ENCODE measurements at places on chromosomes 12 and 14.

DNA sequence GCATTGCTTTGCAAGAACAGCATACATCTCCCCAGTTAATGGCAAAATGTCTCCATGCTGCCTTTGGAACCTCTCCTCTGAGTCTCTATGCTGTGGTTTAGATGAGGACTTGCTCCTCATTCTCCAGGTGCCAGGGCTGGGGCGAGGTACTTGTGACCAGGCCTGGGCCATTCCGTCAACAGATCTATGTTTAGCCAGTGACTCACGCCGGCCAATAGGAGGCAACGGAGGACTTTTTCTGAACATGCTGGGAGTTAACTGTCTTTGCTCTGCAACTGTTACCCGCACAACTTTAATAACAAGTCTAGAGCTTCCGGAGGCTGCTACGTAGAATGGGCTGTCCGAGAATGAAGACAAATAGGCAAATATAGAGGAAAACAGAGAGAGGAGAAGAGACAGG is 214.2 kb downstream of the GLT1D1 start:
- peak; percentile 37 for DNase-seq

DNA sequence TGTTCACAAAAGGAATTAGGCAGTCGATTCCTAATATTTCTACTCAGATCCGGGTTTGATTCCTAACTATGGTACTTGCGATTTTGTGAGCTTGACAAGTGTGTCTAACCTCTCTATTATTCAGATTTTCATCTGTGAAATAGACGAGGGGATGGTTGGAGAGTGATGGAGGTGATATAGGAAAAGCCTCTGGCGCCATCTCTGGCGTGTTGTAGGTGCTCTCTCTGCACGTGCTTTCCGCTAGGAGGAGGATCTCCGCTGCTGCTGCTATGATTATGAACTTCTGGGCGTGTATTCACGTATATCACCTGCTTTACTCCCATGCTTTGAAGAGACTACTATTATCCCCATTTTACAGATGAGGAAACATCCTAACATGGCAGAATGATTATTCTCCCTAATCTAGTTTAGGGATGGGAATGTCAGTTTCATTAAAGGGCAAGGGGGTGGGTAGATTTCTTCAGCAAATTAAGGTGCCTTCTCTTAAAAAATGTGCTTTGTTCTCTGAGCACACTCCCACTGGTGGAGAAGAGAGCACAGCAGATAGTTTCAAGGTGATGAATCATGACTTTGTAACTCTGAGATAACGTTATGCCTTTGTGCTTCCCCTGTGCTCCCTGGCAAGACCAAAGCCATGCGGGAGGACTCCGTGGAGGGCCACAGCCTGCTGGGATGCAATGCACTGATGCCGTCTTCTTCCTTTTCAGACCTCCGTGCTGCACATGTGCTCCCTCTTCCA is 97.1 kb downstream of the PRIMA1 start:
- no peak for DNase-seq

GRCh38 chr12:29208936-29209701 is 60.0 kb downstream of the FAR2 start:
- no peak for DNase-seq

DNA sequence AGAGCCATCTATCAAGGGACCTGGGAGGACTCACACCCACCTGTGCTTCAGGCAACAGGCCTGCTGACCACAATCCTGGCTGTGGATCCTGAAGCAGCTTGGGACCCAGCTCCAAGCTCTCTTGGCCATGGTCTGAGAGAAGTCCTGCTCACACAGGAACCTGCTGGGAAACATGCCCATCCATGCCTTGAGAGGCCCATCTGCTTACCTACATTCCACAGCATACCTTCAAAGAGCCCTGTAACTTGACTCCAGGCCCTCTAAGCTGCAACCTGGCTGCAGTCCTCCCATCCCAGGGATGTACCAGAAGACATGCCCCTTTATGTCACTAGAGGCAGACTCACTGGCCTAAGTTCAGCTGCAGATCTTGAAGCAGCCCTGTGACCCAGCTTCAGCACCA is 61.7 kb upstream of the AMIGO2 start:
- DNase-seq: no peak

DNA sequence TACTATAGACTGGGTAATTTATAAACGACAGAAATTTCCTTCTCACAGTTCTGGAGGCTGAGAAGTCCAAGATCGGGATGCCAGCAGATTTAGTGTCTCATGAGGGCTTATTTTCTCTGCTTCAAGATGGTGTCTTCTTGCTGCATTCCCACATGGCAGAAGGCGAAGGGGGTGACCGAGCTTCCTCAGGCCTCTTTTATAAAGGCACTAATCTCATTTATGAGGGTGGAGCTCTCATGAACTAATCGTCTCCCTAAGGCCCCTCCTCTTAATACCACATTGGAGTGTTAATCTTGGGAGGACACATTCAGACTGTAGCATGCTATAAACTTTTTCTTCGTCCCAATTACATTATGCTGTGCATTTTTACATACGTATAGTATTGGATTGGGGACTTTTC is 200.4 kb upstream of the ARHGAP5 start:
- no peak for DNase-seq

GRCh38 chr14:91305650-91306431 is 61.3 kb upstream of the GPR68 start:
- no peak for DNase-seq

- DNase-seq: no peak
Measured at GRCh38 chr12:98916106-98916505, 271.0 kb downstream of the APAF1 start.

- DNase-seq: no peak
Measured at GRCh38 chr12:51275088-51275487, 4.9 kb upstream of the SMAGP start.

GRCh38 chr12:130127912-130128789 is 34.1 kb upstream of the FZD10 start:
- no peak for DNase-seq

DNA sequence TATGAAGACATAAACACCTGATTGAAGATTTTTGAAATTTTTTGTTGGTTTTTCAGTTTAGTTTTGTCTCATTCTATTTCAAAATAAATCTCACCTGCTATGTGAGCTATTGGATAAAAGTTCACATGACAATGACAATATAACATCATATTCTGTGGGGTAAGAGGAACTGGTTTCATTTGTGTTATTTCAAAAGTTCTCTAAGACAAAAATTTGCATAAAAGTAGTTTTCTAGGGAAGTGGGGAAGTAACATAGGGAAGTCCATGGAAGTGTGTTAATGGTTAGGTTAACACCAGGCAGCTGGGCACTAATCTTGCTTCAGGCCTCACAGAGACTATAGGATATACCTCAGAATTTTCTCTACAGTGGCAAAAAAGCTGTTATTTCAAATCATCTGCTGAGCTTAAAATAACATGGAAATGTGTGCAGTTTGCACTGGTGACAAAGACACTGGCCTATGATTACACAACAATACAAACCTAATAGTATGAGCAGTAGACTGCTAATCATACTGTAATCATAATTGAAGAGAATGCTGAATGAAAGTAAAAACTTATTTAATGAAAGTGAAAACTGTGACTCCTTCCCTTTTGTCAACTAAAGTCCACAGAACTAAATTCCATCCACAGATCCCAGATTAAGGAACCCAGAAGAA is 710.6 kb upstream of the TMEM132C start:
- no peak for DNase-seq

GRCh38 chr14:29993143-29993542 is 65.5 kb upstream of the PRKD1 start:
- no peak for DNase-seq

DNA sequence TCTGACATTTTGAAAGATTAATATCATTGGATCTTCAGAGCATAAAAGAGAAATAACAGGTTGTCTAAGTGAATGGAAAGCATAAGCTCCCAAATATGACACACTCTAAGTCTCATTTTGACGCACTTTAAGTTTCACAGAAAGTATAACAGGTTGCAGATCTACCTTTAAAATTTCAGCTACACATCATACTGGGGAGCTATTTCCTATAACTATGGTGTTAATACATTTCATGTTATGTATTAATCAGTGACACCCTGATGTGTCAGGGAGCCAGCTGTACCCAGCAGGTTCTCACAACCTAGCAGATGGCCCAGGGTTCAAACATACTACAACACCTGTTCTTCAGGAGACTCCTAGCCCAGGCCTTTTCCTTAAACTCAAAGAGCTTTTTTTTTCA is 31.1 kb upstream of the TMX1 start:
- DNase-seq: no peak
